ENCODE measurements at places on chromosomes 6 and 20.

DNA sequence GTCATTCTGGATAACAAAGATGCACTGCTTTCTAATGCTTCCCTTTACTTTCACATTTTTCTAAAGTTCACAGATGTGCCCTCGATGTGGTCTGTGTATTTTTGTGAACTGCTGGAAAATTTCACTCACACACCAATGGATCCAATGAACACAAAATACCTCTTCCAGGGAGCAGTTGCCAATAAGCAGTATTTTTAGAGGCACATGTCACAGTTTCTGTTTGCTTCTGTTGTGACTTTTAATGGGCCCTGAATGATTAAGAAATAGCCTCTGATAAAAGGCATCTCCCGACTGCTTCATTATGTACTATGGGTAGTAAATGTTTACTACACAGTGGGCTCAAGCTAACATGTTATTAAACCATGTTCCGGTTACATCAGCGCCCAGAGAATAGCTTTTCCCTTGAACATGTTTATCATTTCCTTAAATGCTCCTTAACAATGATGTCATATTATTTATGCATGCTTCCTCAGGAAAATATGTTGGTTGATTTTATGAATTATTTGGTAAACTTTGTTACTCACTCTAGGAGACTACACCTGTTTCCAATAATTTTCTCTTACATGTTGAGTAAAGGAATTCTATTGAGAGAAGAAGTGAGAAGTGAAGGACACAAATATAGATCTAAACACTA, 188.0 kb downstream of the KCNQ5 start:
- no peak for DNase-seq

DNA sequence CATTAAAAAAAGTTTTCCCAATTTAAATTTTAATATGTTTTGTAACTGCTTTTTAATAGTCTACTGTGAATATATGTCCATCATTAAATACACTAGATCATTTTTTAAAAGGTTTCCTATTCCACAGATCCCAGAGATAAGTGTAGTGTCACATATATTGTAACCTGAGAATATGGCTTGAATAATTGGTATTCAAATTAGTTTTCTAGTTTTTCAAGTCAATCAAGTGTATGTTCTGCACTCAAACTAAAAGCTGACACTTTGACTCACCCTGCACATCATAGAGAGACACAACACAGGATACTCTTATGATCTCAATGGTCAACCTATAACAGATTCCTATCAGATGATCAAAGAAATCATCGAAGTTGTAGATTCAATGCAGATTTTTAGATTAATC, 49.1 kb downstream of the ZHX3 start:
- no peak for DNase-seq

DNA sequence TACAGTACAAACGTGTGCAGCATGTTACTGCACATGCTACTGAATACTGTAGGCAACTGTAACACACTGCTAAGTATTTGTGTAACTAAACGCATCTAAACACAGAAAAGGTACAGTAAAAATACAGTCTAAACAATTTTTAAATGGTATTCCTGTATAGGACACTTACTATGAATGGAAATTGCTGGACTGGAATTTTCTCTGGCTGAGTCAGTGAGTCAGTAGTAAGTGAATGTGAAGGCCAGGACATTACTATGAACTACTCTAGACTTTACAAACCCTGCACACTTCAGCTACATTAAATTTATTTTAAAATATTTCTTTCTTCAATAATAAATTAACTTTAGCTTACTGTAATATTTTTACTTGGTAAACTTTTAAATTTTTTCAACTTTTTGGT, 225.0 kb upstream of the TENT5A start:
- DNase-seq = no peak

DNA sequence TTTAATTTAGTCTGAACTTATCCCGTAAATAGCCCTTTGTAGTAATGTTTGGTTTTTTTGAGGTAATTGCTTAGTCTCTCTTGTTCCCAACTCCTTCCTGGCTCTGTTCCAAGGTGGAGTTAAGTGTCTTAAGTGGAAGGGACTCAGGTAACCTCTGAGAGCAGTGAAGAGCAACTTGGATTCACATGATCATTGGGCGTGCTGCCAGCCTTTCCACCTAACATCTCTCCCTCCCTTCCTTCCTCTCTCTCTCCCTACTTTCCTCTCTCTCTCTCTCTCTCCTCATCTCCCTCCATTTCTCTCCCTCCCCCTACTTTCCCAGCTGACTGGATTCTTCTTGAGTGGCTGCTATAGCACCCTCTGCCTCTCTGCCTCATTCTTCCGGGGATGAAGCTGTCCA, 232.9 kb upstream of the SASH1 start:
- DNase-seq = no peak

- no peak for DNase-seq
These were observed 137.6 kb downstream of the RNGTT start for GRCh38 chr6:88825856-88826255.

DNA sequence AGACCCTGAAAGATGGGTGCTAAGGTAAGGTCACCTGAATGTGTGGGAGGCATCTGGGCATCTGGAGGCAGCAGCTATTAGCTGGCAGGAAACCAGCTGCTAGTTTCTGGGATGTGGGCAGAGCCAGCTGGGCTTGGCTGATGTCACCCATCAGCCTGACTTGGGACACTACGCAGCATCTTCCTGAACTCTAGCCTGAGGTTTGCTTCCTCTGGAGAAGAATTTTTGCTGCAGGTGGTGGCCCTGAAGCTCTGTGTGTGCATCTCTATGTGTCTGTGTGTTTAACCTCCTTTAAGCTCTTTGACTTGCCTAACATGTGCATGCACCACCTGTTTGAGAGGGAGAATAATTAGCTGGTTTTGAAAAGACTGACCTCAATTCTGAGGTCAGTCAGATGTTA, 465.1 kb upstream of the CHD6 start:
- no peak for DNase-seq

- DNase-seq = no peak
These were observed 146.3 kb downstream of the MTFR2 start for GRCh38 chr6:136103763-136104311.

GRCh38 chr20:60725311-60725906, 526.7 kb upstream of the CDH4 start:
- no peak for DNase-seq

GRCh38 chr20:11302436-11302835, 615.3 kb upstream of the BTBD3 start:
- DNase-seq = no peak

GRCh38 chr6:19303383-19303782, 533.8 kb upstream of the ID4 start:
- DNase-seq = no peak

DNA sequence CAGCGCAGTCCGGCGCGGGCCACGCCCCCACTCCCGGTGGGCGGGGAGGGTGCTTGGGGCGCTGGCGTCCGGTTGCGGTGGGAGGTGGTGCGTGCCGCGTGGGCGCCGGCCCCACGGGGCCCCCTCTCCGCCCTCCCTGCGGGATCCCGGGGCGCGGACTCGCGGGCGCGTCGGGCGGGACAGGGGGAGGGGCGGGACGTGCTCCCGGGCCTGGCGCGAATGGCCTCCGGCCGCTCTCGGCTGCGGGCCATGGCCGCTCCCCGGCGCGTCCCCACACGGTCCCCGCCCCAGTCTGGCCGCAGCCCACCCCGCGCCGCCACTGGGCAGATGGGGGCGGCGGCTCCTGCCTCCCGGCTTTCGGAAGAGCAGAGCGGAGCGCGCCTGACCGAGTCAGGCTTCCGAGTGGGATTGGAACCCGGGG, 771 bp upstream of the PPP1R3G start:
- peak; percentile 65 for DNase-seq

DNA sequence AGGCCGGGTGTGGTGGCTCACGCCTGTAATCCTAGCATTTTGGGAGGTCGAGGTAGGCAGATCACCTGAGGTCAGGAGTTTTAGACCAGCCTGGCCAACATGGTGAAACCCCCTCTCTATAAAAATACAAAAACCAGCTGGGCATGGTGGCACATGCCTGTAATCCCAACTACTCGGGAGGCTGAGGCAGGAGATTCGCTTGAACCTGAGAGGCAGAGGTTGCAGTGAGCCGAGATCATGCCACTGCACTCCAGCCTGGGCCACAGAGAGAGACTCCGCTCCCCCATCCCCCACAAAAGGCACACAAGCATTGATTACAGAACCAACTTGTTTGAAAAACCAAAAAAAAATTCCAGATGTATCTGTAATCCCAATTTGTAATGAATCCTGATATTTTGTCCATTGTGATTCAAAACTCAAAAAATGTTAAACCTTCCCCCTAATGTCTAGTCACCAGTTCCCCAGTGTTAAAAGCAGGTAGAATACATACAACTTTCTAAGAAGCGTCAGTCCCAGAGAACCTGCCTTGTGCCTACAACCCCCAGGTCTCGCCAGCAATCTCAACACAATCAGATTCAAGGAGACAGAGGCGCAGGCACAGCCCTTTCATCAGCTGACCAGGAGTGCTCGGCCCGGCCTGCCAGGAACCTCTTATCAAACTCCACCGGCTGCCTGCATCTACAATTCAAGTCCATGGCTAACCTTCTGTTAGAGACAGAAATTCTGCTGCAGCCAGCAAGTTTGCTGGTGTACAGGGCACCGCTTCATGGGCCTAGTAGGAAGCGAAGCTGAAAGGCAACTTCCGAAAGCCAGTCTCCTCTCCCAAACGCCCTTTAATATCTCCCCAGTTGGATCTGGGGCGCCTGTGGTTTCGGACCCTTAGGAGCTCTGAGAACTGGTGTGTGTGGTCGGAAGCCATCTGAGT, 2.1 kb downstream of the EZR start:
- DNase-seq = no peak

DNA sequence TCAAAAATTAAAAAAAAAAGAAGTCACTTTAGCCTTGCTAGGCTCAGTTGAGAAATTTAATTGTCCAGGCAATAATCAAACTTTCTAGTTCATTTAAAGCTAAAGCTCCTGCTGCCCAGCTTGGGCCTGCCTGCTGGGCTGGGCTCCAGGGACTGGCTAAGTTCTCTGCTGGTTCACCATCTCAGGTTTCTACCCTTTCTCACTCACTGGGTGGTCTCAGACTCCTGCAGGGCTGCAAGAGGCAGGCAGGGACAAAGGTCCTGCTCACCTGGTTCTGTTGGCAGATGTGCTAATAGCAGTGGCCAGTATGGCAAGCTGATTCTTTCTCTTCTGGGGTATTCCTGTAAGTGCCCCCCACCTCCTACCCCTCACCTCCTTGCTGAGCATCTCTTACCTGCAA, 21.2 kb upstream of the RTF2 start:
- DNase-seq = no peak

- DNase-seq = no peak
These were observed 11.8 kb downstream of the FYN start for GRCh38 chr6:111861431-111861885.

- DNase-seq = no peak
These were observed 79.5 kb upstream of the TCF21 start for GRCh38 chr6:133809406-133809805.

- DNase-seq = no peak
These were observed 110.4 kb upstream of the COL21A1 start for GRCh38 chr6:56357616-56358373.

- DNase-seq = no peak
These were observed 44.3 kb downstream of the USP49 start for GRCh38 chr6:41850861-41851260.

GRCh38 chr20:14672066-14672465, 334.7 kb upstream of the FLRT3 start:
- no peak for DNase-seq

- no peak for DNase-seq
These were observed 54.4 kb downstream of the TPD52L1 start for GRCh38 chr6:125207956-125208355.

DNA sequence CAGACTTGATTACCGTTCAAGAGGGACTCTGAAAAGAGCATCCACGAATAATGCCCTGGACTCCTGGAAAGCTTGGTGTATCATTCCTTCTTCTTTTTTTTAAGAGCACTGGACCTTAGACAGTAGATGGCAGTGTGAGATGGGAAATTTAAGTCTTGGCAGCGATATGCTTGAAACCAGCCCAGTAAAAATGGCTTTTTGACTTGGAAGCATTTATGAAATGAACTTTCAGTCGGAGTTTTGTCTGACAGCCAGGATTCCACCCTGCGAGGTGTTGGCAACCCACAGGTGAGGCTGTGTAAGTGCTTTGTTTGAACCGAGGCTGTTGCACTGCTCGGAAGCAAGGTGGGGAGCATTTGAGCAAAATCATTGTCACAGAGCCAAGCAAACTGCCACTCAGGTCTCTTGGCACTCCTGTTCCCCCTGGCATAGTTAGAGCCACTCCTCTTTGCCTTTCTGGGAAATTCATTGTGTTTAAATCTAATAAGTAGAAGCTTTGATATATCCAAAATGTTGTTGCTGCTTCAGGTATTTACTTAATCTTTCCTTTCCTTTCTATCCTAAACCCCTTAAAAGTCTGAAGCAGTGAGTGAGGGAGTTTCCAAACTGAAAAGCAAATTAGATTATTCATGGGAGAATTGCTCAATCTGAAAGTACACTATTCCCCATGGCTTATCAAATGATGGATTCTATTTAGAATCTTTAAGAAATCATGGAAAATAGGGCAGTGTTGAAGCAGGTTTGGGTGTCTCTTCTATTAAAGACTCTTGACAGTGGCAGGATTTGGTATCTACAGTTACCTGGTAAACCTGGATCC, 272.8 kb upstream of the SLC35B3 start:
- peak; percentile 13 for DNase-seq

GRCh38 chr20:45444050-45444449, 25.5 kb upstream of the WFDC2 start:
- DNase-seq = no peak

GRCh38 chr20:8854571-8854970, 214.3 kb upstream of the PLCB4 start:
- no peak for DNase-seq

- DNase-seq = no peak
These were observed 10.8 kb upstream of the UST start for GRCh38 chr6:148735989-148736388.

DNA sequence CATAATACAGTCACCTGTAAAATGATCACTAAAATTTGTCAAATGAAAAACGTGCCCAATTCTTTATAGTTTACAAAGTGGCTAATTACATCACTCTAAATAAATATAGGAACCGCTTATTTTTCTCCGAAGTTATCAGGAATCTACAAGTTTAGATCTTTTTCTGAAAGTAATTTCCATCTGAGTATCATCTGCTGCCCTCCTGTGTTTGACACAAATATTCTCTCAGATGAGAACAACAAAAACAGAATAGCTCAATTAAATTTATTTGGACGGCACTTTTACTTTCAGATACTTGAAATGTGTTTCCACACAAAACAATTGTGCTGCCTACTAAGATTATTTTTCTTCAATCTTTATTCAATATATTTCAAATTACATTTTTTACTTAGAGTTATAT, 5.0 kb downstream of the SF3B5 start:
- DNase-seq = no peak

- DNase-seq = no peak
These were observed 6.7 kb downstream of the C20orf203 start for GRCh38 chr20:32667027-32667426.

GRCh38 chr20:40770564-40771307, 81.7 kb upstream of the MAFB start:
- DNase-seq = no peak

- no peak for DNase-seq
These were observed 75.2 kb downstream of the LRRC1 start for GRCh38 chr6:53869964-53870363.

GRCh38 chr6:134911547-134911946, 38.4 kb downstream of the ALDH8A1 start:
- no peak for DNase-seq
